ENCODE measurements at places on chromosomes 6 and 20.

- DNase-seq: no peak
These were observed 36.1 kb upstream of the CHD6 start for GRCh38 chr20:41654292-41654691.

- no peak for DNase-seq
These were observed 119.4 kb downstream of the ZFAND3 start for GRCh38 chr6:37938909-37939308.

- no peak for DNase-seq
These were observed 256.5 kb downstream of the TRDN start for GRCh38 chr6:123380257-123380656.

DNA sequence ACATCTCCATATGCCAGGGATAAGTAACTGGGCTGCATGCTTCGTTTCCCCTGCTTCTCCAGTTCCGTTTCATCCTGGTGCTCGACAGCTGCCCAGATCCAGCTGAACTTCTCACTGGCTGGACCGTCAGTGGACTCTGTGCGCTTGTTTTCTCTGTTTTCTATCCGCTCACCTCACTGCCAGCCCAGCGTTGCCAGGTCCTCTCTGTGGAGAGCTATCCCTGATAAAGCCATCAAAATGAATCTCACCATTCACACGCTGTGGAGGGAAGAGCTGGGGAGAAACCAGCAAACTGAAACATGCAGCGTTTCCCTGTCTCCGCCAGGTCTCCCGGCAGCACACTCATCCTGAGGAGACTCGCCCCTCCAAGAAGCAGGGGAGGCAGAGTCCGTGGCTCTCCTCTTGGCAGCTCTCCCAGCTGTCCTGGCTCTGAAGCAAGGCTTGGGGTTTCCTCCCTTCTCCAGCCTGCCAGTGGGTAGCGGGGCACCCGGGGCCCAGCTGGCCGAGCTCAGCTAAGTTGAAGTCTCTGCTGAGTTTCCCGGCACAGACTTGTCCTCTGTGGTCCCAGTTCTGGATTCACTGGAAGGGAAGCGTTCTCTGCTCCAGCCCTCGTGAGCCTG is 160.9 kb downstream of the DTNBP1 start:
- no peak for DNase-seq

DNA sequence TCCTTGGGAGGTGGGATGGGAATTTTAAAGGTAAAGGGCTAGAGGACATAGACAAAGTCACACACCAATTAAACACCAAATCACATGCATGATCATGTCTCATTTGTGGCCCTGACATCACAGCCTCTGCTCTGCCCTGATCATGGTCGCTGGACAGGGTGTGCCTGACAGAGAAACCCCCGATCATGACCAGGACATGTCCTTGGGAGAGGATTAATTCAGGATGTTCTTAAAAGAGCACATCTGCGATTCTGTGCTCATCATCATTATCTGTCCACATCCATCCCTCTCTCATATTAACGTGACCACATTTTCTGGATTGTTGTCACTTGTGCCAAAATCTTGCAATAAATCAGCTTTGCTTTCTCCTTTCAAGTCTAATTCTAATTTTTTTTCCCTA is 7.7 kb upstream of the PBOV1 start:
- no peak for DNase-seq

DNA sequence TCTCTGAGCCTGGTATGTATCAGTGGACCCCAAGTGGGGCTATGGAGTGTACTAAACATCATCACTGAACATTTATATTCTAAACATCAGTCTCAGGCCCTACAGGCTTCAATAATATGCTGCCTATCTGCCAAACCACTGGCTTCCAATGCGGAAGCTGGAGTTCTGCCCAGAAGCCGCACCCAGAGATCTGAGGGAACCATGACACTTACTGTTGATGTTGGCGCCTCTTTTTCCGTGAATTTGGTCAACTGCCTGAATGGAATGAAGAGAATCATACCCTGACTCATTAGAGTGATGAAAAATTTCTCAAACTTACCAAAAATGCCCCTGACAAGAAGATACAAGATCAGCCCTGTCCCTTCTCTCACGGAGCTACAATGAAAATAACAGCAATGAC is 66.2 kb downstream of the SLC22A23 start:
- DNase-seq: no peak

DNA sequence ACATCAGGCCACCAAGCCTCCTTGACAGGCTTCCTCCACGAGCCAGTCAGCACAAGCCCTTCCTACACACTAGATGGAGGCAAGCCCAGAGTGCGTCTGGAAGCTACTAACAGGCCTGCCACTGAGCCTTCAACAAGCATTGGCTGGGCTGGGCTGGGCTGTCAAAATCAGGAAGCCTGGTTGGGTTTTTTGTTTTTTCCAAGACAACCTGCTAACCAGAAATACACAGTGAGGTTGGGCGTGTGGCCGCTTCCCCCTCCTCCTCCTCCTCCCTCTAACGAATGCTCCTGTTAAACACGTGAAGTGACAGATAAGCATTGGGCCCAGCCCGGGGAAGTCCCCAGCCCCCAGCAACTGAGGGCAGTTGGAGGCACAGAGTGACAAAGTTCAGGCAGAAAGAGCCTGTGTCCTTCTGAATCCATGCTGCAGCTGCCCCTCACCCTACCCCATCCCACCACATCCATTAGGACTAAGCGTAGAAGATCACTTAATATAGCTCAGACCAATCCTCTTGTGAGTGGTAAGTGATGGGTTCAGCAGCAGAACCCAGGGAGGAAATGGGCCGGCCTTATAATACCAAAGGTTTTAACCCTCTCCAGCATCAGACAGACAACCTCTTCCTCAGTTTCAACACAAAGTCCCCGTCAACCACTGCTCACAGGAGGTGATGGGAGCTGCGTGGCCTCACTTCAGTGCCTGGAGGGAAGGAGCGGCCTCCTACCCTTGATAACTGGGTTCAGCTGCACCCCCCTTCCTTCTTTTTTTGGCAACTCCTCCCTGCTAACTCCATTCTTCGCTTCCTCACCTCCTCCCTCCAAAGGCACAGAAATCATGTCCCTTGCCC is 1.1 kb downstream of the NFATC2 start:
- peak; percentile 87 for DNase-seq

DNA sequence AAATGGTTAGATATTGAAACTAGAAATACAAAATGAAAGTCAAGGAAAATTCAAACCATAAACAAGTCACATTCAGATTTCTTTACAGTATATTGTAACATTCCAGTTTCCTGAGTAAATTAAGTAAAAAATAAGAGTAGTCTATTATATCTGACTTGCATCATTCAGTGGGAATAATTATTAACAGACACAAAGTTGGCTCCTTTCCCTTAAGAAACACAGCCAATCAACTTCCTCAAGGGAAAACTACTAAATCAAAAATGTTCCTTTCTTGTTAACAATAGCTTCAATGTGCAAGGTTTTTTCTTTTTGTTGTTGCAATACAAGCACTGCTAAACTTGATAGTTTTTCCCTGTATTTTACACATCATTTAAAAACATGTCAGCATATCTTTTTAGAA is 33.2 kb downstream of the DNAAF9 start:
- no peak for DNase-seq

DNA sequence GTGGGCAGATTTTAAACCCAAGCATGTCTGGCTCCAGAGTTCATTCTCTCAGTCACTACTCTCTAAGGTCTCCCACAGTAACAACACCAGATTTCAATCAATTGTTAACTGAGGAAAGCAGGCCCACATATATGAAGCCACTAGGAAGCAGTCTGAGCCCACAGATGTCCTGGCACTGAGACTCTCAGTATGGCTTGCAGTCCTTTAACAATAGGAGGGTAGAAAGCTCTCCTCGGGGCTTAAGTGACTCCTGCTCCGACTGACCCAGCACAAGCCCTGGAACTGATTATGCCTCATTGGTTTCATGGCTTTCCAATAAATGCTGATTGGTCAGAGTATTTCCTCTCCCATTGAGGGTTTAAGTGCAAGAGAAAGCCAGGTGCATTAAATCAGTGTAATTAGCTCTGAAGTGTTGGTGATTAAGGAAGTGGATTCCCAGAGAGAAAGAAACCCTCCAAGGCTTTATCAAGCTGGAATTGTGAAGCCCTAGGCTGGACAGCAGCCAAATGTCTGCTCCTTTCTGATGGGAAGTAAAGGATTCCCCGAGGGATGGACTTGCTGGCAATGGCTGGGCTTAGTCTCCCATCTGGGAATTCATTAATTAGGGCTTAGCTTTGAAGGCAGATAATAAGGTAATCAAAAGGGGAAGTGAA is 76.6 kb upstream of the PROKR2 start:
- no peak for DNase-seq

GRCh38 chr20:48656661-48657211 is 171.1 kb downstream of the PREX1 start:
- DNase-seq: no peak

DNA sequence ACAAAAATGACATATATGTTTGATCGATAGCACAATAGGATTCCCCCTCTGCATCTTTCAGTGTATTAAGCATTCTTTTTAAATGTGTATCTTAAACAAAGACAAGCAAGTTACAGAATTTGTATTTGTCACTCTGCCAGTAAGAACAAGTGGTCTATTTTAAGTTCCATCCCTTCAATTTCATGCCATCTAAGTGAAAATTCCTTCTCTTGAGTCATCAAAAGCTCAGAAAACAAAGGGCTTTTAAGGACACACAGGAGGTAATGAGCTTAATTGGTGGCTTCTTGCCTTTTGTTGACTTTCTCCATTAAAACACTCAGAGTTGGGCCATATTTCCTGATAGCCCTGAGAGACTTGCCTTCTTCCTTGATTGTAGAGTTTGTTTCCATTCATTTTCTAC is 547.8 kb downstream of the TENT5A start:
- DNase-seq: no peak

DNA sequence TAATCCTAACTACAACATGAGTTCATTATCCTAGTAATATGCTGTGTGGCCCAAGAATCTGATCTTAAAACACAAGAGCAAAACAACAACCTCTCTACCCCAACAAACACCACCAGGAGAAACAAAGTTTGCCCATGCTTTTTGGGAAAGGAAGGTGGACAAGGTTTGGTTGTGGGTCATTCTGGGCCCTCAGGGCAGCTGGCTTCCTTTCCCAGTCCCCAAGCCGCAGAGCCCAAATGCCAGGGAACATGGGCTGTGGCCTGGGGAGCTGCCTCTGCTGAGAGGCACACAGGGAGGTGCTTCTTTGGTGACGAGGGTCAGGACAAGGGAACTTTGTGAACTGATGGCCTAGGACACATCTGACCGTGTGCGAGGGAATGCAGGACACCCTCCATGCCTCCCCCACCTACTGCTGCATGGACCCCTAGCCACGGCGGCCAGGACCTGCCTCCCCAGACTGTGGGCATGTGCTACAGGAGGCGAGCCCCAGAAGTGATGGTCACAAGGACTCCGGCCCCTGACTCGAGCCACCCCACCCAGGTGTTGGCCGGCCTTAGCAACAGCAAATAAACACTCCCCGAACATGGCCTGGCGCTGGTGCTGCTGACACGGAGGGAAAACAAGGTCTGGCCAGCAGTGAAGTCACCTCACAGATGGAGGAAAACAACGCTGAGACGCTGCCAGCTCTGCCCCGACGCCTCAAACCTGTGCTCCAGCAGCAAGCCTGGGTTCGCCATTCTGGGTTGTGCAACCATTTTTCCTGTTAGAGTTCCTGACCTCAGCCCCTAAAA is 55.6 kb downstream of the RRBP1 start:
- no peak for DNase-seq

DNA sequence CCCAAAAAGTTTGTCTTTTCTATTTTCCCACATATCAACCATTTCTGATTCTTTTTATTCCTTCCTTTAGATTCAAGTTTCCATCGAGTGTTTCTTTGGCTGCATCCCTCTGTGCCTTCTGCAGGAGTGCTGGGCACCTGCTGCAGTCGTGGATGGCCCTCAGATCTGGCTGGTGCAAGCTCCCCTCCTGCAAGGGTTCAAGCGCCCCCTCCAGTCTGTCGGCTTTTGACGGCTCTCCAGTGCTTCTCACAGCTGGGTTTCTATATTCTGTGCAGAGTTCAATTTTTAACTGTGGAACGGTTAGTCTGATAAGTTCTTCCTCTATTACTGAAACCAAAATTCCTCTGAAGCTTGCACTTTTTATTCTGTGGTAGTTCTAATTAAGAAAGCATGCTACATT is 132.1 kb downstream of the HUS1B start:
- DNase-seq: peak; percentile 32

DNA sequence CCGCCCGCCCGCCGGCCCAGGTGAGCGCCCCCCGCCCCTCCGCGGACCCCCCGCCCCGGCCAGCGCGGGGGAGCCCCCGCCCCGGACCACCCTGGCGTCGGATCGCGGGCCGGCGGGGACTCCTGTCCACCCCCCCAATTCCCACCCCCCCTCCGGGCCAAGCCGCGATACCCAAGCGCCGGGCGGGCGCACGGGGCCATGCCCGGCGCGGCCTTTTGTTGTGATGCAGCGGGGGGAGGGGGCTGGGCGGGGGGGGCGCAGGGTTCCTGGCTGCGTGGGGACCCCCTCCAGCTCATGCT is 245 bp downstream of the SRC start:
- DNase-seq: no peak

- DNase-seq: no peak
These were observed 171.9 kb upstream of the JARID2 start for GRCh38 chr6:15073883-15074465.

DNA sequence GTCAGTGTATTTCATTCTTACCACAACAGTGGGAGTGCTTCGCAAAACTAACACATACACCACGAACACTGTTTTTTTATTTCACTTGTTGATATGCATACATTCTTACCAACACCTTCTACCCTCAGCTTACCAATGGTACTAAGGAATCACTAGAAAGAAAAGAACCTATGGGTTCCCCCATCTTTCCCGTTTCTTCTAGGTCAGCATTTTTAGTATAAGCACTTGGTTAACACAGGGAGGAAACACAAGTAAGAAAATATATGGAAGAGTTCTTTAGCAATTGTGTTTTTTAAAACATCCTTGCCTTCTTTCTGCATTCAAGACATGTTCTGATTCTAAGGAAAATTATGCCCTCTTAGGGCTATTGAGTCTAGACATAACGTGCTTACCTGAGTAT is 39.9 kb upstream of the EYA4 start:
- DNase-seq: no peak

GRCh38 chr20:24609757-24610156 is 140.3 kb downstream of the SYNDIG1 start:
- no peak for DNase-seq

GRCh38 chr20:50587291-50587961 is 77.2 kb downstream of the PTPN1 start:
- no peak for DNase-seq

DNA sequence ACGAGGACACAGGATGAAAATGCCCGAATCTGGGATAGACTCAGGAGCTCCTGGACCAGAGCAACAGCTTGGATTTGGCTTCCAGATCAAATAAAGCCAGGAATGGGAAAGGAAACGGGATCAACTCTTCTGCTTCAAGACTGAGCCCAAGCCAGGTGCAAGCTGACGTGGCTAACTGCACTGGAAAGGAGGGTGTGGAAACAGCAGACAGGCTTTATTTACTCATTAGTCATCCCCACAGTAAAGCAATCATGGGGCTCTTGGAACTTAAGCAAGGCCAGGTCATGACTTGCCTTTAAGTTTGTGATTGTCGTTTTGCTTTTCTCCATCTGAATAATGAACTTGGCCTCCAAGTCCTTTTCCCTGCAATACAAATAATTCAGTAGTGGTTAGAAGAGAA is 45.2 kb downstream of the KIF16B start:
- no peak for DNase-seq

GRCh38 chr6:139443231-139444112 is 69.0 kb upstream of the CITED2 start:
- no peak for DNase-seq

GRCh38 chr6:37320646-37321045 is 33.1 kb upstream of the RNF8 start:
- no peak for DNase-seq
